ENCODE measurements at places on chromosomes 16 and 17.

DNA sequence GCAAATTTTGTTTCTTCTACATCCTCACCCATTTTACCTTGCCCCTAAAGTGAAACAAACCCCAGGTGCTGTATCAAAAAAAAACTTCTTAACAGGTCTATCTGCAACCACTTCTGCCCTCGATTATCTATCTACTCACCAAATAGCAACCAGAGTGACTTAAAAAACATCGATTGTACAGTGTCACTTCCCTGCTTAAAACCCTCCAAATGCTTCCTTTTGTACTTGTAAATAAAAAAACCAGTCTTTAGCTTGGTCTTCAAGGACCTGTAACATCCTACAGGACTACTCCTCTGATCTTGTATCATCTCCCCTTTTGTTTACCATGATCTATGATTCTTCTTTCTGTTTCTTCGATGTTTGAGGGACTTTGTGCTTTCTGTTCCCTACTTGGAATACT lies 82.7 kb upstream of the CORO6 start:
- no peak for DNase-seq

DNA sequence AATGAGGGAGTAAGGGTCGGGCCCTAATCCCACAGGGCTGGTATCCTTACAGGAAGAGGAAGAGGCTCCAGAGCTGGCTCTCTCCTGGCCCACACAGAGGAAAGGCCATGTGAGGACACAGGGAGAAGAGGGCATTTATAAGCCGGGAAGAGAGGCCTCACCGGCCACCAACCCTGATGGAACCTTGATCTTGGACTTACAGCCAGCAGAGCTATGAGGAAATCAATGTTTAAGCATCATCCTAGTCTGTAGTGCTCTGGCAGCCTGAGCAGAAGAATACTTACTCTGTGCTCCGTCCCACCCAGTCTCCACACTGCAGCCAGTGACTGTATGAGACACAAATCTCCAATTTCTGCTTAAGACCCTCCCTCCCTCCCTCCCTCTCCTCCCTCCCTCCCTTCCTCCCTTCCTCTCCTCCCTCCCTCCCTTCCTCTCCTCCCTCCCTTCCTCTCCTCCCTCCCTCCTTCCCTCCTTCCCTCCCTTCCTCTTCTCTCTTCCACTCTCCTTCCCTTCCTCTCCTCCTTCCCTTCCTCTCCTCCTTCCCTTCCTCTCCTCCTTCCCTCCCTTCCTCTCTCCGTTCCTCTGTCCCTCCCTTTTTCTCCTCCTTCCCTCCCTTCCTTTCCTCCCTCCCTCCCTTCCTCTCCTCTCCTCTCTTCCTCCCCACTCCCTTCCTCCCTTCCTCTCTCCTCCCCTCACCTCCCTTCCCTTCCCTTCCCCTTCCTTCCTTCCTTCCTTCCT lies 8.9 kb upstream of the TMEM220 start:
- DNase-seq: no peak

DNA sequence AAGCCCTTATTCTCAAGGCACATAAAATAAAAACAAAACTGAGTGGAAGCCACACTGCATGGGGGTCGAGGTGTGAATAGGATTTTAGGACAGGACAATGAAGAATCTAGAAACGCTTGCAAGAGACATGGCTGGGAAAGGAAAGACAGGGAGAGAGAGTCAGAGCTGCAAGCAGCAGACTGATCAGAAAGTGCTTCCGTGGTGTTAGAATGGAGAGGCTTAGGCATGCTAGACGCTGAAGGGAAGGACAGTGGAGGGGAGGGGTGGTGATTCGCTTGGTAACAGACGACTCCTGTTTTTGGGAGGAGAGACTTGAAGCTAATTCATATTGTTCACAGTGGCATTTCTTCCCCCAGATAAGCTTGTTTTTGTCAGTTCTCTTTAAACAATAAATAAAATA lies 173.5 kb downstream of the AIPL1 start:
- no peak for DNase-seq

- no peak for DNase-seq
Measured at GRCh38 chr16:57938484-57938883, 32.4 kb downstream of the CNGB1 start.

DNA sequence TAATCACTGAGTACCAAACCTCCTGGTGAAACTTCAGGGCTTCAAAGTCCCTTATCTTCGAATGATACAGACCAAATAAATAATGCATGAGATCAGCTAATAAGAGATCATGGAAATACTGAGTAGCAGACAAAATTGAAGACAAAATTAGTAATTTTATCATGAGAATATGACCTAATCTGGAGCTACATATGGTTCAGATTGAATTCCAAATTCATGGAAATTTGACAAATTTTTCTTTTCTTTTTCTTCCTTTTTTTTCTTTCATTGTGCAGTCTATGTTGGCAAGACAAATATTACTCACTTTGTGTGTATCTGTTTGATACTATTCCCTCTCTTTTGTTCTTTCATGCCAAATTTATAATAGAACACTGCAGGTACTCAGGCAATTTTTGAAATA lies 218.1 kb upstream of the KCNJ16 start:
- DNase-seq: no peak

DNA sequence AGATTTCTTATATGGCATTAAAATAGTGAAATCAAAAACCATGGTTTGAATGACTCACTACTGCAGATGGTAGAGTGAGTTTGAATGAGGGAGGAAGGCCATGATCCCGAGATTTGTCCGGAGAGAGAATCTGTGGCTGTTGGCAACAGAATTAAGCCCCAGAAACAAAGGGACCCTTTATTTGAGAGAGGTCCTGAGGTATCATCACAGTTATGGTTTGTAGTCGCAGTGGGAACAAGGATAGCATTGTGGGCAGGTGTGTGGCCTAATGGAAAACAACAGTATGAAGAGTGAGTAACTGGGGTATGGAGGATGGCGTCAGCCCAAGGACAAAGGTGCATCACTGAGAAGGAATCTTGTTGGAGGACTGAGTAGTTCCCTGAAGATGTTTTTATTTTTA lies 8.5 kb upstream of the ZFP3 start:
- DNase-seq: no peak

DNA sequence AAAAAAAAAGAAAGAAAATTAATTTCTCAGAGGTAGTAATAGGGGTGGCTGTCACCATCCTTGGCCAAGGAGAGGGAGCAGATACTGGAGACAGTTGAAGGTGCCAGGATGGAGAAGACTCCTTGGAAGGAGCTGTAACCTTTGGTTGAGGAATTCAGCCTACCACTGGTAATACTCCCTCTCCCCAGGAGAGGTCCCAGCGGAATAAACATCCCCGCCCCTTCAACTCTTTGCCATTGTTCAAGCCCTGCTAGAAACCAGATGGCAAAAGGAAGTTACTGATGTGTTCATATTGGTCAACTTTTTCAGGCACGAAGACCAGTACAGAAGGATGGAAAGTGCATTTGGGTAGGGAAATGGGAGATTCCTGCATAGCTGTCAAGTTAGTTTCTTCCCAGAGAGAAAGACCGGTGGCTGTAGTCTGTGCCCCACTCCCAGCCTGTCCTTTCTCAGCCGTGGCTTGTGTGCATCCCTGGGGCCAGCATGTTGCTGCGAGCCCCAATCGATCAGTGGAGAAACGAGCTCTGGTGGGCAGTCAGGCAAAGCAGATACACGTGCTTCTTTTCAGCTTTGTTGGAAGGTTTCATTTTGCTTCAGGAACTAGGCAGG lies 612.1 kb downstream of the MAF start:
- no peak for DNase-seq

DNA sequence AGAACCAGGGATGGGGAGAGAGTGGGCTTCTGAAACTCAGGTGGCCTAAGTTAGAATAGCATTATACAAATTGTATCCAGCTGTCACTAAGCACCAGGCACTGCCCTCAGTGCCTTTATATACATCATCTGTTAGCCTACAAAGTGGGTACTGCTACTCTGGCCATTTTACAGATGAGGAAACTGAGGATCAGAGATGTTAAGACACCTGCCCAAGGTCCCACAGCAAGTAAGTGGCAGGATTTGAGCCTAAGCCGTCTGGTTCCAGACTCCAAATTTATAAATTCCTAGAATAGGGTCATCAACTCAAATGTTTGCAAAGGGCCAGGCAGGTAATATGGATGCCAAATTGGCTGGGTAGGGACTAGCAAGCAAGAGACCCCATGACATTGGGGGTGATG lies 2.3 kb downstream of the ORAI3 start:
- DNase-seq: no peak

DNA sequence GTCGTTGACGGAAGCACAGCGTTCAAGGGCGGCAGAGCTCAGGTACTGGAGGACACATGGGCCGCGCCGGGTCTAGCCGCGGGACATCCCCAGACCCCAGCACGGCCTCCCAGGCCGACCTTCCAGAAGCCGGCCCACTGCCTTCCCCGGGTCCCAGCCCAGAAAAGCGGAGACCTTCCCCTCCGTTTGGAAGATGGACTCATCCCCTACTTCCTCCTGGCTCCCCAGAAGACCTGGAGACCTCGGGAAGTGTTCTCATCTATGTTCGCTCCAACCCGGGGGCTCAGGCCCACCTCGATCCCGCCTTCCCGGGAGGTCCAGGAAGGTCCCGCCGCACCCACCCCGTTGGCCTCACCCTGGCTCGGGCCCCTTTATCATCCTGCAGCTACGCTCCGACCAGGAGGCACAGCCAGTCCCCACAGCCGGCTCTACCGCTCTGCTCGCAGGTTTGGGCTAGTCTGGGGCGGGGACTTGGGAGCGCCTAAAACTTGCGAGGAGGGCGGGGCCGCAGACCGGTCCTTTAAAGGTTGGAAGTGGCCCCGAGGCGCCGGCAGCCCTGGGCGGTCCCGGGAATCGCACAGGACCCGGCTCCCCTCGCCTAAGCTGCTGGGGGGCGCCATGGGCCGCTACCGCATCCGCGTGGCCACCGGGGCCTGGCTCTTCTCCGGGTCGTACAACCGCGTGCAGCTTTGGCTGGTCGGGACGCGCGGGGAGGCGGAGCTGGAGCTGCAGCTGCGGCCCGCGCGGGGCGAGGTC lies at the start of gene ALOX12:
Gene ALOX12 (plus strand): TSS at position 550 of the 756 bp plus-strand sequence. CDS start 69 bp downstream, at position 619.
- DNase-seq: no peak

- DNase-seq: no peak
Measured at GRCh38 chr17:53119773-53120172, 703.0 kb upstream of the KIF2B start.

Measured in fibroblast of villous mesenchyme (primary cell).